ENCODE measurements at places on chromosomes 16 and 17.

DNA sequence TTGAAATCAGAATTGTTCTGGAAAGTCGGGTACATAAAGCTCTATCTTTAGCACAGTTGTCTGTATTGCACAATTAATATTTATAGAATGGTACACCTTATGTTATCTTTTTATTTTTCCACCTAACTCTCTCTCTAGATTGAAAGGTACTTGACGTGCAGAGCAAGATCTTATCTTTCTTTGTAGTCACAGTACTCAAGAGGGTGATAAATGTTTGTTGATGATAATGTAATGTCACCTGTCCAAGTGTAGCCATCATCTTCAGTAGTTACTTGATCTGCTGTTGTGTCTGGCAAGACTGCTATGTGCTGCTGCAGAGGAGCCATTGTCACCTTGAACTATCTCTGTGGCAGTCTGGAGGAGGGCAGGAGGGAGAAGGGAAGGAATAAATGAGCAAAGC, 5.3 kb downstream of the HMOX2 start:
- no peak for DNase-seq

DNA sequence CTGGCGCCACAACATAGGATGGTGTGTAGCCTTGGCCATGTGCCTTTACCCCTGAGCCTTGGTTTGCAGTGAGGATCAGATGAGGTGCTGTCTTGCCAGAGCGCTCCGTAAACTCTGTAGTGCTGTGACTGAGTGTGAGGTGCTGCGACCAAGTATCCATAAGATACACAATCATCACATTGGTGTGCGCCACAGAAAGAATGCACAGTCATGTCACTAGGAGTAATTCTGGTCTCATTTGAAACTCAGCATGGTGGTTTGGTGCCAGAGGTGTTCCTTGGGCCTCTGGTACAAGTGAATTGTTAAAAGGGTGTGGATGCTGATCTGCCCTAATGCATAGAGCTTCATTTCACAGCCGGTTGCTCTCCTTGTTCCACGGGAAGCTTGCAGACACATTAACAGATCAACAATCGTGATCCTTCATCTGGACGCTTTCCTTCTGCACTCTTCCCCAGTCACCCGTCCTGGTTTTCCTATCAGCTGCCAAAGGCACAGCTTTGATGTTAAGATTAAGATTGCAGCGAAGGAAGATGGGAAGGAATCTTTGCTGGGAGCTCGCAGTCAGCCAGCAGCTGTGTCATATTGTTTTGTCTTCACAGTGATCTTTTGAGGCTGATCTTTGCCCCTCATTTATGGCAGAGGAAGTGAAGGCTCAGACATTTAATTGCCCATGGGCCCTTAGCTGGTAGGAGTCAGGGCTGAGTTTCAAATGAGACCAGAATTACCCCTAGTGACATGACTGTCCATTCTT, 79.1 kb downstream of the KSR1 start:
- DNase-seq: no peak

GRCh38 chr16:71933913-71934695, 38.8 kb downstream of the IST1 start:
- no peak for DNase-seq

GRCh38 chr16:55828680-55829079, 4.2 kb downstream of the CES1 start:
- no peak for DNase-seq

GRCh38 chr16:2692948-2693651, 10.8 kb downstream of the KCTD5 start:
- DNase-seq: no peak

- no peak for DNase-seq
These were observed 32.2 kb downstream of the HSD17B2 start for GRCh38 chr16:82067042-82067803.

- no peak for DNase-seq
These were observed 31.8 kb downstream of the VAC14 start for GRCh38 chr16:70769131-70769530.

- DNase-seq: no peak
These were observed 106.7 kb upstream of the SDK2 start for GRCh38 chr17:73750975-73751374.

DNA sequence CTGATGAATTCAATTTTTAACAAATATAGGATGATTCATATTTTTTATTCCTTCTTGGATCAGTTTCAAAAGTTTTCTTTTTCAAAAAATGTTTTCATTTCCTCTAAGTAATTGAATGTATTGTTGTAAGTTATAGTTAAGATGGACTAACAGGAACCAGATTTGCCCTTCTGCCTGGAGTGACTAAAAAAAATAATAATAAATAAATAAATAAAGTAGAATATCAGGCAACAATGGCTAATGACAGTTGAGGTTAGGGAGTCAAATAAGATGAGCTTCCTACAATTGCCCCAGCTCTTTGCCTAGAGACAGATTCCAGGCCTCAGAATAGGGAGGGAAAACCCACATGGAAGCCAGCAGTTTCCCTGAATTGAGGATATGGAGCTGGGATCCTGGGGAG, 73.7 kb upstream of the MSI2 start:
- no peak for DNase-seq

GRCh38 chr16:87834668-87835473, 34.4 kb downstream of the SLC7A5 start:
- no peak for DNase-seq

GRCh38 chr16:85246473-85246872, 134.2 kb upstream of the CIBAR2 start:
- DNase-seq: no peak

DNA sequence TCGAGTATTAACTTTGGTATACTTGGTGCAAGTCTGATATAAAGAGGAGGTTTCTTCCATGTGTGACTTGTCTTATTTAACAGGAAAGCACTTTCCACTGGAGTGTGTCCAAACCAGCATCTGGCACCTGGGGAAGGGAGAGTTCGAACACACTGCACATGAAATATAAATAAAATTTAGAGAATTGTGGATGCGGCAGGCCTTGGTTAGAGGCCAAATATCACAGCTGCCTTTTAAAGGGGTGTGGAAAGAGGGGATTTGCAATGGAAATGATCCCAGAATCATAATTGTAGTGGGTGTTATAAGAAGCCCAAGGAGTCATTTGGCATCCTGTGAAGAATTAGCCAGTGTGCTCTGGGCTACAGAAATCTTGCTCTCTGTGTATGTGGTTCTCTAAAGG, 4.3 kb upstream of the NXN start:
- DNase-seq: no peak

GRCh38 chr17:73069841-73070240, 22.6 kb downstream of the SLC39A11 start:
- no peak for DNase-seq

DNA sequence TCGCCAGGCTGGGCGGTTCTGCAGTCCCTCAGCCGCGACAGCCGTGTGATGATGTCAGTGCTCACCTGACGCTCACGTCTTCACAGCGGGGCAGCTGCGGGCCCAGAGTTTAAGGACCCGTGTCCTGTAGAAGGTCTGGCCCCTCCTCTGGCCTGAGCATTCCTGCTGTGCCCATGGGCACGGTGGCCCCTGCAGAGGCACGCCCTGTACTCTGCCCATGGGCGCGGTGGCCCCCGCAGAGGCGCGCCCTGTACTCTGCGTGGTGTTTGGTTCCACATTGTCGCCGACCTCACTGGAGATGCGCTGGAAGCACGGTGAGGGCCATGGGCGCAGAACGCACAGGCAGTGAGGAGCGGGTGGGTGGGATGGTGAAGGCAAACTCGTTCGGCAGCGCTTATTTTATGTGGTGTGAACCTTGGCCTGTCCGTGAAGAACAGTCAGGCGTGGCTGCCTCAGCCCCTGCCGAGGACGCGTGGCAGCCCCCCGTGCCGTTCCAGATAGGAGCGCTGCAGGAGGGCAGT, 122.0 kb downstream of the BANP start:
- no peak for DNase-seq

- DNase-seq: no peak
These were observed 47.5 kb downstream of the WNT3 start for GRCh38 chr17:46770818-46771560.

- DNase-seq: no peak
These were observed 26.4 kb downstream of the ARHGAP44 start for GRCh38 chr17:12815642-12816141.

- no peak for DNase-seq
These were observed 39.4 kb downstream of the ZNRF1 start for GRCh38 chr16:75038036-75038858.

GRCh38 chr17:65690626-65691310, 129.3 kb upstream of the AXIN2 start:
- DNase-seq: no peak

- no peak for DNase-seq
These were observed 16.2 kb downstream of the SKAP1 start for GRCh38 chr17:48413613-48414405.

DNA sequence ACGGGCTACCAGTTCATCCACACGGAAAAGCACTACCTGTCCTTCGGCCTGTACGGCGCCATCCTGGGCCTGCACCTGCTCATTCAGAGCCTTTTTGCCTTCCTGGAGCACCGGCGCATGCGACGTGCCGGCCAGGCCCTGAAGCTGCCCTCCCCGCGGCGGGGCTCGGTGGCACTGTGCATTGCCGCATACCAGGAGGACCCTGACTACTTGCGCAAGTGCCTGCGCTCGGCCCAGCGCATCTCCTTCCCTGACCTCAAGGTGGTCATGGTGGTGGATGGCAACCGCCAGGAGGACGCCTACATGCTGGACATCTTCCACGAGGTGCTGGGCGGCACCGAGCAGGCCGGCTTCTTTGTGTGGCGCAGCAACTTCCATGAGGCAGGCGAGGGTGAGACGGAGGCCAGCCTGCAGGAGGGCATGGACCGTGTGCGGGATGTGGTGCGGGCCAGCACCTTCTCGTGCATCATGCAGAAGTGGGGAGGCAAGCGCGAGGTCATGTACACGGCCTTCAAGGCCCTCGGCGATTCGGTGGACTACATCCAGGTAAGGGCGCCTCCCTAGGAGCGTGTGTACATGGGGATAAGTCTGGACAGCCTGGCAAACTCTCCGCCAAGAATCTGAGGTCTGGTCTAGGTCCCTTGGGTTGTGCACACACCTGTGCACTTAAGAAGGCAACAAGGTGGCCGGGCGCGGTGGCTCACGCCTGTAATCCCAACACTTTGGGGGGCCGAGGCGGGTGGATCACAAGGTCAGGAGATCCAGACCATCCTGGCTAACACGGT, 4.2 kb downstream of the HAS3 start:
- no peak for DNase-seq

GRCh38 chr16:83389751-83390150, 418.0 kb upstream of the HSBP1 start:
- no peak for DNase-seq

GRCh38 chr16:49716339-49716934, 139.5 kb downstream of the ZNF423 start:
- no peak for DNase-seq

DNA sequence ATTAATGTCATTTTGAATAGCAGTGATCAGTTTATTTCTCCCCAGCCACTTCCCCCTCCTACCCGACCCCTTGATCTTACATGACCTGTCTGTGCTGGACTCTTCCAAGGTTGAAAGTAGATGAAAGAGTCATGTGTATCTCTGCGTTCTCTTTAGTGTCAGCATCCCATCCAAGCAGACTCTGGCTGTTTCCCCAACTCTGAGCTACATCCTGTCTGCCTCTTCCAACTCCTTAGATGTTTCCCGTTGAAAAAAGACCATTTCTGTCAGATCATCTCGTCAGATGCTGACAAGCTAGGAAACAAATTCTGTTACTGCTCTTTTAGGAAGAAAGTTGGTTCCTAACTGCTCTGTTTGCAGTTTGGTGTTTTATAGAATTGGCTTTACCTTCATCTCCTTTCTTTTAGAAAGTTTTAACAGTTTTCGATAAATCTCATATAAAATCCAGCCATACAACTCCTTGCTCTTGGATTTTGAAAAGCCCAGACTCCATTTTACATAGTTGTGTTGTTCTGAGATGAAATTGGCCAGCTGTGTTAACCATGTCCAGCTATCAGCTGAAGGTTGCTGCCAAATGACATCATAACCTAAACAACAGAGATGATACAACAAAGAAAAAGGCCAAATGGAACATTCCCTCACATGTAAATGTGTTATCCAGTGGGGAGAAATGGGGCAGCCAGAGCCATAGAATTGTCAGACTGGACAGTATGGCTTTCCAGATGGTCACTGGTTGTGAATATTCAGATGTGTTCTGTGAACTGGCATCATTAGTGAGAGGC, 43.5 kb downstream of the CYB561 start:
- no peak for DNase-seq

DNA sequence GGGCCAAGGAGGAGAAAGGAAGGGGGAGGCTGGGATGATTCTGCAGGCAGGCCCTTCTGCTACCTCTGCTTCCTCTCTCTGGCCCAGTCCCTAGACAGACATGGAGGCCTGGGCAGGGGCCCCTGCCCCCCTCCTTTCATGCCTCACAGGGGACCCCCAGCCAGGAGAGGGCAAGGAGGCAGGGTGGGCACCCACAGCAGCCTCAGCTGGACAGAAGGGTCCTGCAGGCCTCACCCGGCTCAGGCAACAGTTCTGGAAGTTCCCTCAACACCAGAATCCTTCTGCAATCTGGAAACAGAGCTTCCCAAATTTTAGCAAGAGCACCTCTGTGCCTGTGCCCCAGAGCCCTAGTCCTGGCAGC, 8.7 kb downstream of the ARHGAP27 start:
- DNase-seq: no peak

GRCh38 chr16:4091240-4092012, 24.8 kb downstream of the ADCY9 start:
- DNase-seq: no peak

- DNase-seq: no peak
These were observed 3.7 kb downstream of the TIMP2 start for GRCh38 chr17:78921437-78921971.

DNA sequence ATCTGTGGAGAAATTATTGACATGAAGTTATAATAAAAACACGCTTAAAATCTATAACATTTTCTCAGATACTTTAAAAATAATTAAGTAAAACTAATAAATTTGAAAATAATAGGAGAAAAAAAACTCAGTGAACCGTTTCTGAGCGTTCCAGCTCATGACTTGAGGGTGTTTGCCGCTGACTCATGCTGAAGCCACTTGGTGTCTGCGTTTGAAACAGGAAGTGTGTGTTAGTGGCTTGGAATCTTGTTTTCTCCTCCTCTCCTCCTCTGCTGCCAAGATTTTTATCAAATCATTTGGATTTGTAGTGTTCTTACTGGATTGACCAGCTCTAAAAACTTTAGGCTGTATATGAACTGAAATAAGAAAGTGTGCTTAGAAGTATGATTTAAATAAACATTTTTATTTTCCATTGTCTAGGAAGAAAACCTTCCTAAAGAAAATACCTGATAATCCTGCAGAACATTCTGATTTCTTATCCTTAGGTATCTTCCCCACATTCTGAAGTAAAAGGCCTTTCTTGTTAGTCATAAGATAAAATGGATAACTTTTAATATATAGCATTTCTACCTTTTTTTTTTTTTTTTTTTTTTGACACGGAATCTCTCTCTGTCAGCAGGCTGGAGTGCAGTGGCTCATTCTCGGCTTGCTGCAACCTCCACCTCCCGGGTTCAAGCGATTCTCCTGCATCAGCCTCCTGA, 30.8 kb downstream of the USP10 start:
- DNase-seq: no peak

DNA sequence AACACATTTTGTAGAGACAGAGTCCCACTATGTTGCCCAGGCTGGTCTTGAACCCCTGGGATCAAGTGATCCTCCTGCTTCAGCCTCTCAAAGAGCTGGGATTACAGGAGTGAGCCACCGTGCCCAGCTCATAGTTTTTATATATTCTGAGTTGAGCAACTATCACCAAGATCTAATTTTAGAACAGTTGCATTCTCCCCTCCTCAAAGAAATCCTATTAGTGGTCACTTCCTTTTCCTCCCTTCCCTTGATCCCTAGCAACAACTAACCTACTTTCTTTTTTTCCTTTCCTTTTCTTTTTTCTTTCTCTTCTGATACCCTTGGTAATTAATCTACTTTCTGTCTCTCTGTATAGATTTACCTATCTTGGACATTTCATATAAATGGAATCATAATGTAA, 61.5 kb upstream of the B4GALNT2 start:
- no peak for DNase-seq
